Left renal cortex interstitium (tissue), 4 donors: ENCODE measurements at places on chromosomes 4 and X. TPM values are rescaled to one million over a fixed set of nuclear protein-coding genes. Genes with fewer than 3 reads are reported as not detected.

The GPR143 gene
- 14.4 TPM for polyA plus RNA-seq

The ENPP6 gene
- 4.2 TPM for polyA plus RNA-seq

The GPC3 gene
- 1,278 TPM for polyA plus RNA-seq

DNA sequence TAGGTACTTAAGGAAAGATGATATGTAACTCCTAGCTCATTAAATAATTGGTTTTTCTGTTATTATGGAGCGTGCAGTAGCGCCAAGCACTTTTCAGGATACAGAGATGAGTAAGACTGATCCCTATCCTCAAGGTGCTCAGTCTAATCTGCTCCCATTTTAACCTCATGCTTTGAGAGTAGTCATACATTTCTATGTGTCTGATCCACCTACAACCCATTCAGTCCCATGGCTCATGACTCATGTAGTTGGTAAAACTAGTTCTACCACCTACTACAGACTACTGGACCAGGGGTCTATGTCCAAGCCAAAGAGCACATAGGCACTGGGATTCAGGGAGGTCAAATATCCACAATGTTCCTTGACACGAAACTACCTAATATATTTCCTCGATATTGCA is 60.8 kb downstream of the TMEM154 start:
- DNase-seq: no peak

DNA sequence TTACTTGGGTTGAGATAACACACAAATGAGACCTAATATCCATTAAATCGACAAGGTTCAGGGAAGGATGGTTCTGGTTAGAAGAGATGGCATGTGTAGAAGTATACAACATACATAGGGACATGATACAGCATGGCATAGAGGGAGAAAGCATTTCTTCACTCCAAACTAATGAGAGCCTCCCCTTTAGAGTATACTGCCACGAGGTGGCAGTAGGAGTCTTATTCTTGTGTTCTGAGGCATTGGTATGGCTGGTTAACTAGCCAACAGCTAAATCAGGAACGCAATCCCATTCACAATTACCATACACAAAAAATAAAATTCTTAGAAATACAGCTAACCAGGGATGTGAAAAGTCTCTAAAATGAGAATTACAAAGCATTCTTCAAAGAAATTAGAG is 29.1 kb upstream of the TRO start:
- no peak for DNase-seq

The RAI2 gene
- 16.0 TPM for polyA plus RNA-seq

DNA sequence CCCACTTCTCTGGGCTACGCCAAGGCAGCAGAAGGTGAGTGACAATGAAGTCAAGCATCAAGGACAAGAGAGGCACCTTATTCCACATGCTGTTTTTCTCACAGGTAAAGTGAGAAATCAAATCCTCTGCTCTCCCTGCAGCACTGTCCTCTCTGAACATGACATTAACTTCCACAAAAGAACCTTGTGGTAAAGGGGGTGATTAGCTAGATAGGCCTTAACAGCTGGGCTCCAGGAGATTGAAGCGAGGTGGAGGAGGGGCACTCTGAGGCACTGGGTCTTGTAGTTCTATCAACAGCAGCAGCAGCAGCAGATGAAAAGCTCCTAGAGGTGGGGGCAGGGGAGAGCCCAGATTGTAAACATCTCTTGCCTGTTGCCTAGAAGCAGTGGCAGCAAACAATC is 96.8 kb upstream of the CXXC4 start:
- DNase-seq: no peak

The SULT1B1 gene
- polyA plus RNA-seq: 0.65 TPM

DNA sequence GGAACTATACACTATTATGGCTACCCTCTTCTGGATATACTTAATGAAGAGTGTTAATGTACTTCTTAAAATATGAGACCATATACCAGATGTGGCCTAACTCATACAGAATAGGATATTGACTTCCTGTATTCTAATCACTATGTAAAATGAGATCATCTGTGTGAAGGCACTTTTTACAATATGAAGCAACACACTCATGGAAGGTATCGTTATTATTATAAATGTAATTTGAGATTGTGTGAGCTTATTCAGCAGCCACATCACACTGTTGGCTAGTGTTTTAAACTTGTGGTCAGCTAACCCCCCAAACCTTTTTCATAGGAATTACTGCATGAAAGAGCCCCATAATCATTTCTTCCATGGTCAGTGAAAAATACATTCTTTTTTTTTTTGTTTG is 281.8 kb upstream of the TEX13A start:
- no peak for DNase-seq

GRCh38 chr4:153176938-153177337 is 27.3 kb upstream of the TRIM2 start:
- no peak for DNase-seq

The LEF1 gene
- 73.8 TPM for polyA plus RNA-seq

DNA sequence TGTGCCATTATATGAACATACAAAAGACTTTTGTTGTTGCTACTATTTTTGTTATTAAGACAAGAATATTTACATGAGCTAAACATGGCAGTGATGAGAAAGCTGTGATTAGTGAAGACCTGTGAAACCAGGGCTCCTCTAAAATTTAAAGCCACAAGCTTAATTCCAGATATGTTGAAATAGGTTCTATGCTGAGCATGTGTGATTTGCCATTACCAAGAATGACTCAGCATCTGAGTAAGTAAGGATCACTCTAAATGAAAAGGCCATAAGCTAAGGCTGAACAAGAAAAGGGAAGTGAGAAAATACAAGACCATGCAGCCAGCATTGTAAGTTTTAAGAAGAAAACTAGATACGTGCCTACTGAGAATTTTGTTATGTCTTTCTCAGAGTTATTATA is 75.9 kb upstream of the CAMK2D start:
- no peak for DNase-seq

DNA sequence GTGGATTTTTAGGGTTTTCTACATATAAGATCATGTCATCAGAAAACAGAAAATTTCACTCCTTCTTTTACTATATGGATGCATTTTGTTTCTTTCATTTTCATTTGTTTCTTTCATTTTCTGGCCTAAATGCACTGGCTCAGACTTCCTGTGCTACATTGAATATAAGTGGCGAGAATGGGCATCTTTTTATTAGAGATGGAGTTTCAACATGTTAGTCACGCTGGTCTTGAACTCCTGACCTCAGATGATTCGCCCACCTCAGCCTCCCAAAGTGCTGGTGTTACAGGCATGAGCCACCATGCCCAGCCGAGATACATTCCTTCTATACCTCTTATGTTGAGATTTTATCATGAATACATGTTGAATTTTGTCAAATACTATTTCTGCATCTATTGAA is 61.8 kb downstream of the BRWD3 start:
- DNase-seq: no peak

The CT55 gene
- 0.30 TPM for polyA plus RNA-seq

GRCh38 chr4:173575482-173576152 is 45.6 kb upstream of the HAND2 start:
- DNase-seq: no peak

DNA sequence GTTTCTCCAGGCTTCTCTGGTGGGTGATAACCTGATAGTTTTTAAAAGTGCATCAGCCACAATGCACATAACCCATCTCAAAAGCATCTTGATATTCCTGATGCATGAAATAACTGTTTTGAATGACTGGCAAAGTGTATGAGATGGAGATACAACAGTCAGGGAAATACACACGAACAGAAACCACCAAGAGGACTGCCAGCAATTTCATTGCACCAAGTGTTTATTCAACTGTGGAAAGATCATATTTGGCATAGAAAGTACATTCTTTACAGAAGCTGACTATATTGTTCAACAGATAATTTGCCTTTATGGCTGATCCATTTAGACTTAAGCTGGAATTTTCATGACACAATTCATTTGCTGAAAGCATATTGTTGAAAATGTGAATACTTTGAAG is 139.5 kb downstream of the SLIT2 start:
- no peak for DNase-seq

The HSFX4 gene
- 0.25 TPM for polyA plus RNA-seq

- no peak for DNase-seq
Observed at GRCh38 chr4:55159851-55160250, 34.5 kb upstream of the KDR start.

DNA sequence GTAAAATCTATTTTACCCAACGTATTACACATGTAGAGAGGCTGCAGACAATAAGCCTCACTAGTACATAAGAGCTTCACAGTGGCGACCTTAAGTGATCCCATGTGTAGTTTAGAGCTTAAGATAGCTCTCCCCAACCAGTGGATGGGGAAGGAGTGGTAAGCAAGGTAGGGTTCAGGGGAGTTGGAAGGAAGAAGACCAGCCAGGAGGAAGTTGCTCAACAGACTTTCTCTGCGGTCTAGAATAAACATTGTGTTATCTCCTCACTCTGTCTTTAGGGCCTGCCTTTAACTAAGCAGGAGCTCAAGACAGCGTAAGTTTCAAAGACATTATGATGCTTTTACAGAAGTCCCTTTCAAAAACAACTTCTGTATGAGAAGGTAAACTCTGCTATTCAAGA is 16.8 kb downstream of the MEPE start:
- no peak for DNase-seq

DNA sequence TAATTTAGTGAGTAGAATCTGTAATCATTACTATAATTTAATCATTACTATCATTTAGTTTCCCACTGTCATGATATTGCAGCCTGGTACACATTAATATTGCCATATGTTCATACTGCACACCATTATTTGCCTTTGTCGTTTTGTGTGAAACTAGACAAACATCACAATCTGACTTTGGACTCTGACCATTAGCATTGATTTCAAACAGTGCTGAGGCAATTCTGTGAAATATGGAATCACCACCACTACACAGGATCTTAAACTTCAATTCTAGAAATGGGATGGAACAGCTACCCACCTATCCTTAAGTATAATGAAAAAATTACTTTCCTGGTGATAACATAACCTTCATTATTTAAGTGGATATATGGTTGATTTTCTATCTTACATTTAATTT is 98.3 kb downstream of the SORBS2 start:
- no peak for DNase-seq
